ENCODE measurements at places on chromosomes 4 and X.

GRCh38 chrX:46961097-46961496, 48.9 kb downstream of the JADE3 start:
- no peak for DNase-seq

DNA sequence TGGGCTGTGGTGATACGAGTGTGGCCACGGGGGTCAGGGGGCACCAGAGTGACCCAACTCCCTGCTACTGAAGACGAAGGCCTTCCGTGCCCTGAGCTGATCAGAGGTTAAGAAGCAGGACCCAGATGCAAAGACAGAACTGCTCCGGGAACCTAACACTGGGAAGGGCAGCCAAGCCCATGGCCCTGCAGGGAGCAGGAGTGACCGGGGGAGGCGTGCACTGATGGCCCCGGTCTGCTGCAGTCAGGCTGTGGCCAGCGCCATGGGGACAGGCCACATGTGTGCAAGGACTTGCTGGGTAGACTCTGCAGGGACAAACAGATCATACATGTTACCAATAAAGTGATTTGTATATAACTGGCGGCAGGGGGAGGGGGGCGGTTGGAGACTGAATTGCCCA, 74.6 kb downstream of the ACOX3 start:
- DNase-seq: no peak

GRCh38 chrX:133448512-133449076, 33.3 kb upstream of the GPC4 start:
- DNase-seq: peak; percentile 31

DNA sequence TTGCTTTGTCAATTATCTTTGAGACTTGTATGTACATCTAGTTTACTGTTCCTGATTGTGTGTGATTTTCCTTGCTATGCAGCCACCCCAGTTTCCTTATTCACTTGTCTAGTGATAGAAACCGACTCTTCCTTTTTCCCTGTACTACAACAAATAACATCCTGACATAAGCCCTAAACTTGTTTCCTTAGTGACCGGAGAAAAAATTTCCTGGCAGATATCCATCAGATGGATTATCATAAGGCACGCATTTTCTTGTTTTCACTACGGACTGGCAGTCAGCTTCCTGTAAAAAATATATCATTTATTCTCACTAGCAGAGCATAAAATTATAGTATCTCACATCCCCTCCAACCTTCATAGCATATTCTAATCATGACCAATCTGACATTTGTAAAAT, 410.7 kb downstream of the CENPC start:
- peak; percentile 55 for DNase-seq

DNA sequence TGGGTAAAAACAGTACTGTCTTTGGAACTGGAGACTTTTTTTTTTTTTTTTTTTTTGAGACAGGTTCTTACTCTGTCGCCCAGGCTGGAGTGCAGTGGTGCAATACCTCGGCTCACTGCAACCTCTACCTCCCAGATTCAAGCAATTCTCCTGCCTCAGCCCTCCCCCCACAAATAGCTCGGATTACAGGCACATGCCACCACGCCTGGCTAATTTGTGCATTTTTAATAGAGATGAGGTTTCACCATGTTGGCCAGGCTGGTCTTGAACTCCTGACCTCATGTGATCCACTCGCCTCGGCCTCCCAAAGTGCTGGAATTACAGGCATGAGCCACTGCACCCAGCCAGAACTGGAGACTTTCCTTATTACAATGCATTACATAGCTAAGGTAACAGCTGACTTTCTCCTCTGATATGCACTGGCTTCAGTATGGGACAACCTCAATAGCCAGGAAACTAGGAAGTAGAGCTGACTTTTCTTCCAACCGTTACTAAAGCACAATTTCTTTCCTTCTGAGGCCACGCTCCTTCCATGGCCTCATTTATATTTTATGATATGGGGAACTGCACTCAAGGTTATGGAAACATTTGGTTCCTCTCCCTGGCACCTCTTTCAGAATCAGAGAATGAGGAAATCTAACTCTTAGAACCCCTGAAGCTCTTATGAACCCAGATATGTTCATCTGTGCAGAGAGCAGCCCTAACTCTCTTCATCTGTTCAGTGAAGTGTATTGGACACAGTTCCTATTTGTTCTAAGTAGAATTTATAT, 53.5 kb upstream of the FAM9B start:
- DNase-seq: no peak

DNA sequence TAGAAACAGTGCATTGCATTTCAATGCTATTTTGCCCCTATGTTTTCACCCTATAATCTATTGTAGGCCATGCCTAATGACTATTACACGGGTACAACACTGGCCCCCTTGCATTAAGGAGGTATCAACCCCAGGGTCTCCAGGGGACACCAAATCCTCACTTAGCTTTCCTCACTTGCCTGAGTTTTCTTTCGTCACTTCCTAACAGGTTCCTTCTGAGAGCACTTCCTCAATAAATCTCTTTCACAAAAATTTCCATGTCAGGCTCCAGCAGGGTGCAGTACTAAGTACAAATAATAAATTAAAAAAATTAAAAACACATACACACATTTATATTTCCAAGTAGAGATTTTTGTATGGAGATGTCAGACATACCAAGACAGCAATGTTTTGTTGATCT, 165.0 kb downstream of the RBM46 start:
- DNase-seq: no peak

GRCh38 chr4:8580321-8581093, at the start of gene GPR78:
TSS of gene GPR78 (plus strand) at chr4:8580392. CDS start at chr4:8580983, 591 bp downstream.
- peak; percentile 63 for DNase-seq

DNA sequence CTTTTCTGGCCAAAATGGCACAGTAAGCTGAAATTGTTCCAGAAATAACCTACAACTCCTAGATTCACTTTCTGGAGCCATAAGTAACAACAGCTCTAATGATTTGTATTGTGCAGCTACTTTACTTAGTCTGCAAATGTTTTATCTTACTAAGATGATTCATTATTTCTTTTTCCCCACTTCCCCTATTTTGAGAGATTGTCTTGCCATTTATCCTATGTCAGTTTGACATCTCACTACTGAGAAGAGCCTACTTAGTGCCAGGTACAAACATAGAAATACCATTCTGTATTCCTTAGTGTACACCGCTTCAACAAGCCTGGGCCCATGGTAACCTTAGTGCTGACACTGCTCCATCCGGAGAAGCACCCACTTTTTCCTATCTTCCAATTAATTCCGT, 13.8 kb upstream of the STK26 start:
- DNase-seq: no peak

GRCh38 chrX:3940000-3940610, 226.7 kb upstream of the PRKX start:
- peak; percentile 12 for DNase-seq

GRCh38 chr4:139085141-139085540, 69.6 kb downstream of the NOCT start:
- peak; percentile 35 for DNase-seq

GRCh38 chr4:83348074-83348473, 13.4 kb upstream of the HPSE start:
- DNase-seq: no peak

DNA sequence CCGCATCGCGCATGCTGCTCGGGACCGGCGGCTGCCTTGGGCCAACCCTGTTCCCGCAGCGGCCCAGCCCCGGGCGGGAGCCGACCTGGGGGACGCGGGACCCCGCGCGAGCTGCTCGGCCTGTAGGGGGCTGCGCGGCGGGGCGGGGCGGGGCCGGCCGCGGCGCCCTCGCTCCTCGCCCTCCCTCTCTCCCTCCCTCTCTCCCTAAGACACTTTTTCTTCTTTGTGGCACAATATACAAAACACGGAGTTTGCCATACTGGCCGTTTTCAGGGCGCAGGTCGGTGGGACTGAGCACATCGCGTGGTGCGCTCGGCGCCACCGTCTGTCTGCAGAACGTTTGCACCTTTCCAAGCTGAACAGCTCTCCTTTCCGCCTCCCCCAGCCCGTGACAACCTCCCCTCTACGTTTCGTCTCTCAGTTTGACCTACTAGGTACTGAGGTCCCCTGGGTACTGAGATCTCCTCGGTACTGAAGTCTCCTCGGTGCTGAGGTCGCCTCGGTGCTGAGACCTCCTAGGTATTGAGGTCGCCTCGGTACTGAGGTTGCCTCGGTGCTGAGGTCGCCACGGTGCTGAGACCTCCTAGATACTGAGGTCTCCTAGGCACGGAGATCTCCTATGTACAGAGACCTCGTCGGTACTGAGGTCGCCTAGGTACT, 261.1 kb upstream of the PLCXD1 start:
- DNase-seq: no peak

DNA sequence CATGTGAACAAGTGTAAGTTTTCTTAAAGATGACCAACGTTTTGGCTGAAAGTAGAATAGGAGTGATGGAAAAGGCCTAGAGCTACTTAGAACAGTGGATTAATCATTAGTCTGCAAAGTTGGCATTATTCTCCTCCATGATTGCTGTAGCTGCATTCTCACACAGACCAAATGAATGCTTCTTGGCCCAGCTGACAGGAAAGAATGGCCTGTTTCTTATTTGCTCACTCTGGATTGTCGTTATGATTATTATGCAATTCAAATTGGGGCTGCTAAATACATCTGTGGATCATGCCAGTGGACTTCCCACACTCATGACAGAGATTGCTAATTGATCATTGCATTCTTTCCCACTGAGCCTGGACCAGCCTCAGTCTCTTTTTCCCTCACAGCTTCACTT, 285.0 kb downstream of the STIM2 start:
- no peak for DNase-seq

DNA sequence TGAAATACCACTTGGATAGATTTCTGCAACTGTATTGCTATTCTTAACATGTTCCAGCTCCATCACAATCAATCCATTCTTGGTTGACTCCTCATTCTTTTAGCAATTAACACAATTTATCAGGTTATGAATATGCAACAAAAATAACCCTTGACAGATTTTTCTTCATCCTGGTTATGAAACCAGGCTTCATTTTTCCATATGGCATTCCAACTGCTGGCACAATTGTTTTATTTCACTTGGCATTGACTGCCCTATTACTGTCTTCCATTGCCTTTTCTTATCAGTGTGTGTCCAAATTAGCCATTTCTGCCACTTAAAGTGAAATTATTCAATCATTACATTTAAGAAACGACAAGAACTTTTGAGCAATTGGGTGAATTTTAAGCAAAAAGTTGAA, 388.8 kb upstream of the EPHA5 start:
- no peak for DNase-seq

DNA sequence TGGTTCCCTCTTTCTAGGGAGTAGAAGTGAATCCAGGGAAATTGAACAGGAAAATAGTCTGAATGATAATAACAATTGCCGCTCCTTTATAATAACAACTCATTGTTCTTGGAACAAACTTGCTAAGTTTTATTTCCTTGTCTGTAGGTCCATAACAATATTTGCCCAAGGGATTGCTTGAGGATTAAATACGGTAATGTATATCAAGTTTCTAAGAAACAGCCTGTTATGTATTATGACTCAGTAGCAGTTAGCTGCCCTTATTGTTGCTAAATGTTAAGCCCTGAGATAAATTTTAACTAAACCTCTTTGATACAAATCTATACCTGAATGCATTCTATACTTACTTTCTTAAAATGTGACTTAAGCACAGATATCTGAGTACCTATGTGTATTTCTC, 215.9 kb upstream of the AADAT start:
- DNase-seq: no peak

DNA sequence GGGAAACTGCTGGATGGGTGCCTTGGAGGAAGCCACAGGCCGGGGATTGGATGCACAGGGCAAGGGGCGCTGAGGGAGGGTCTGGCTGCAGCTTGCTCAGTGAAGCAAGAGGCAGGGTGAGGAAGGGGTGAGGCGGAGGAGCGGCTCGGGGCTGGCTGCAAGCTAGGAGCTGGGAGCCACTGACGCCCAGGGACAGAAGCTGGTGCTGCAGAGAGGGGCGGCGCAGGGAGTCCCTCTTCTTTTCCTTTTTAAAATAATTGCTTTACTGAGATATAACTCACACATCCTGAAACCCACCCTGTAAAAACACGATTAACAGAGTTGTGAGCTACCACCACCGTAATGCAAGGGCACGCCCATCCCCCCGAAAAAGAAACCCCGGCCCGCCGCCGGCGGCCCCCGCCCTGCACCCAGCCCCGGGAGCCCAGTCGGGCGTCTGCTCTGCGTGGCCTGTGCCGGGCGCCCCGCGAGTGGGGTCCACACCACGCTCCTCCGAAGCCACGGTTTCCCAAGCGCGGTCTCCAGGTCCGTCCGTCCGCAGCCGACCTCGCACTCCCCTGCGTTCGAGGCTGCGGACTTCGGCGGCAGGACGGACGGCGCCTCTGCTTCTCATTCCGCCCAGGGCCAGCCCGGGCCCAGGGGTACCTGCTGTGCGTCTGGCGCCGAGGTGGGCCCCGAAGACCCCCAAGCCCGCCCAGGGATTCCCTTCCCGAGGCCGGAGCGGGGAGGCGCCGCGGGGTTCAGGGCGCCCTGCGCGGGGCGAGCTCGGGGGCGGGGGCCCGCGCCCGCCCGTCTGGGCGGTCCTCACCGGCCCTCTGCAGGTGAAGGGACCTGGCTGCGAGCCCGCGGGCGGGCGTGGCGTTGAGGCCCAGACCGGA, 866 bp upstream of the UVSSA start:
- DNase-seq: peak; percentile 48

- DNase-seq: no peak
These were observed 243.9 kb upstream of the GRIA3 start for GRCh38 chrX:122940199-122940598.

DNA sequence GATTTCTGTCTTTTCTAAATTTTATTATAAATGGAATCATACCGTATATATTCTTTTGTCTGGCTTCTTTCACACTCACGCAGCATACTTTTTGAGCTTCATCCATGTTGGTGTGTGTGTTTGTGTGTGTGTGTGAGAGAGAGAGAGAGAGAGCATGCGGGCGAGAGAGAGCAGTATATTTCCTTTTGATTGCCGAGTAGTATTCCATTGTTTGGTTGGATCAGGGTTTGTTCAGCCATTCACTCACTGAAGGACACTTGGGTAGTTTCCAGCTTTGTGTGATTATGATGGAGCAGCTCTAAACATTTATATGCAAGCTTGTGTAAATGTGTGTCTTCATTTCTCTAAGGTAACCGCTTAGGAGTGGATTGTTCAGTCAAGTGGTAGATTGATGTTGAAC, 3.1 kb upstream of the L1CAM start:
- DNase-seq: no peak

- no peak for DNase-seq
These were observed 48.0 kb downstream of the PHKA2 start for GRCh38 chrX:18935893-18936292.

DNA sequence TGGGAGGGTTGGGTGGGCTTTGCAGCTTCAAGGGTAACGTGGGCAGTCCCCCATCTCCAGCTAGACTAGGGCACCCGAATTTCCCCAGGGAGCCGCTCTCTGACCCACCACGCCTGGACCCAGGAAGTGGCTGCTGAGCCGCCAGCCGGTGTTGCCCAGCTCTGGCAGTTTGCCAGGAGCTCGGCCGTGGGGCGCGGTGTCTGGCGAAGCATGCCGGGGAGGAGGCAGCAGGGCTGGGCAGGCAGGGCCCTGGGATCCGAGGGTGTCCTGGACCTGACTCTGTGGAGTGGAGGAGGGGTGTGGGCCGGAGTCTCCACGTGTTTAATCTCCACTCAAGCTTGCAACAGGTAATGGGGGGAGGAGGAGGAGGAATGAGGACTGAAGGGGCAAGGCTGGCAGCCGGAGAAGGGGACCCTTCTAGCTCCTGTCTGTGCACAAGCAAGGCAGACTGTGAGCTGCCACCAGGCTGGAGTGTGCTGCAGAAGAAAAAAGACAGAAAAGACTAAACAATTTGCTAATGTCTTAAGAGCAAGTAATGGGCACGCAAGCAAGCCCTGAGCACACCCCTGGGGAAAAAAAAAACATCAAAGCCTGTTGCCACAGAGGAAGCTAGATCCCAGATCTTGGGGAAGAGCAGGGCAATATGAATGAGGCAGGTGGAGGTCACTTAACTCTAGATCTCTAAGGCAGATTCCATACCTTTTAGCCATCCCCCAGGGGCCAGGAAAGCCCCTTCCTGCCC, 2.4 kb downstream of the LONRF3 start:
- no peak for DNase-seq

Measured in fibroblast of skin of back (primary cell).